MG63 (cell line): ENCODE measurements at places on chromosomes 2 and 18.
A peak's percentile ranks its signal among the peaks of the same experiment; 100 is the strongest.

DNA sequence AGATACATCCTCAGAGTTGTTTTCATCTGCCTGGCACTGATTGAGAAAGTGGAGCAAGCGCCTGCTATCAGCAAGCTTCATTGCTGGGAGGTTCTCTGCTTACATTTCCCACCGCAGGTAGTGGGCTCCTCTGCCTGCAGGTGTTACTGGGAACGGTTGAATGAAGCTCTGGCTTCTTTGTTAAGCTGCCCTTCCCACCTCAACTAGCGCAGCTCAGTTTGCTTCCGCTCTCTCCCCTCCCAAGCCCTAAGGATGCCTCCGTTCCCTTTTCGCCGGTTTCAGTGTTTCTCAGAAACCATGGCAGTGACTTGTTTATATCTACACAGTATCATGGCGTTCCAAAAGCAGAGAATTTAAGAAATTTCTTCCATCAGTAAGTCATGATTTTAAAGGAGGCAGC, 72.2 kb upstream of the B3GNT7 start:
- DNase-seq: no peak

DNA sequence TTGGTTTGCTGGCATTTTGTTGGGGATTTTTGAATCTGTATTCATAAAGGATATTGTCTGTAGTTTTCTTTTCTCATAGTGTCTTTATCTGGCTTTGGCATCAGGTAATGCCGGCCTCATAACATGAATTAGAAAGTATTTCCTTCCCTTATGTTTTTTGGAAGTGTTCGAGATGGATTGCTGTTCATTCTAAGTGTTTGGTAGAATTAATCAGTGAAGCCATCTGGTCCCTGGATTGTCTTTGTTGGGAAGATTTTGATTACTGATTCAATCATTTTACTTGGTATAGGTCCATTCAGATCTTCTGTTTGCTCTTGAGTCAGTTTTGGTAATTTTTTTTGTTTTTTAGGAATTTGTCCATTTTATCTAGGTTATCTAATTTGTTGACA, 22.3 kb downstream of the KIAA1328 start:
- DNase-seq: no peak

GRCh38 chr2:218852911-218853667, 6.5 kb upstream of the WNT6 start:
- peak; percentile 24 for DNase-seq

DNA sequence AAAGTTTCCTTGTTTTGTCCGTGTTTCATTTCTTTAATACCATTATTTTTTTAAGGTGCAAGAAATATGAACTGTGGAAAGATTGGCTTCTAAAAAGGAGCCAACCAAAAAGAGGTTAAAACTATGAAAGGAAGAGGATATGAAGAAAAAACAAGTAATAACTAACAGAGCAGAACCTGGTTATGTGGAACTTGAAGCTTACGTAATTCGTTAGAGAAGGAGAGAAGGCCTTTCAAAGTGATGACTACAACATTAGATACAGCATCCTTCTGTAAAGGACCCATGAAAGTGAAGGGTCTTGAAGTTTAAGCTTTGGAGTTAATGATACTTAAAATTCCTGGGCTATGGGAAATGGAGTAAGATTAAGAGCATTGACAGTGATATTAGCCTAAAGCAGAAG, 84.5 kb downstream of the ANKRD12 start:
- DNase-seq: no peak

- no peak for DNase-seq
These were observed 101.6 kb upstream of the TTN start for GRCh38 chr2:178908810-178909209.

GRCh38 chr2:111169268-111169667, 48.6 kb downstream of the BCL2L11 start:
- DNase-seq: no peak

- DNase-seq: no peak
These were observed 80.4 kb upstream of the CD226 start for GRCh38 chr18:70028084-70028483.

- DNase-seq: no peak
These were observed 71.5 kb downstream of the SLC4A3 start for GRCh38 chr2:219698748-219699439.

- DNase-seq: peak; percentile 50
These were observed 59.6 kb downstream of the LONRF2 start for GRCh38 chr2:100262555-100263320.

- DNase-seq: no peak
These were observed 818.1 kb downstream of the SLC4A3 start for GRCh38 chr2:220445429-220446105.

DNA sequence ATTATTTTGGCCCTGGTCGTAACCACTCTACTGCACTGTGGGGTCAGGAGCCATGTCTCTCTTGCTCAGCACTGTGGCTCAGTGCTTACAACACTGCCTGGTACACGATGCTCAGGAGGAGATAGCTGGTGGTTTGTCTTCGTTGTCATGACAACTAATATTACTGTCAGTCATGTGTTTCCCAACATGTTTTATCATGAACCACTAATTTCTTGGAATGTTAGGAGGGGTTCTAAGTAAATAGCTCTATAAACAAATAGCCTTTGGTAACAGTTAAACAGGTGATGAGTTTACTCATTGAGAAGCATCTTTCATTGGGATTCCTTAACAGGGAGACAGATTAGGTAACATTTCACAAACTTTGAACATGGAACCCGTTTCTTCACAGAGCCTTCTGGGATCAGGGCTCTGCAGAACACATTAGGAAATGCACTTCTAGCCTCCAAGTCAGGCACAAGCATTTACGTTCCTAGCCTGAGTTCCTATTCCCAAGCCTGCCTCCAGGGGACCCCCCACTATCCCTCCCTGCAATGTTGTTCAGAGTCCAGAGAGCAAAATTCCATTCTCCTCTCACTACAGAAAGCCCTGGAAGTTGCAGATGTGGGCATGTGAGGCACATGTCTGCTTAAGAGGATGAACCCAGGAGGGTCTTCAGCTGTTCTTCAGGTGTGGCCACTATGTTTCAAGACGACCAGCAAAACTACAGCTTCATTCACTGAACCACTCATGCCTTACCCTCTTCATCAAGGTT, 6.4 kb upstream of the RBM44 start:
- no peak for DNase-seq

DNA sequence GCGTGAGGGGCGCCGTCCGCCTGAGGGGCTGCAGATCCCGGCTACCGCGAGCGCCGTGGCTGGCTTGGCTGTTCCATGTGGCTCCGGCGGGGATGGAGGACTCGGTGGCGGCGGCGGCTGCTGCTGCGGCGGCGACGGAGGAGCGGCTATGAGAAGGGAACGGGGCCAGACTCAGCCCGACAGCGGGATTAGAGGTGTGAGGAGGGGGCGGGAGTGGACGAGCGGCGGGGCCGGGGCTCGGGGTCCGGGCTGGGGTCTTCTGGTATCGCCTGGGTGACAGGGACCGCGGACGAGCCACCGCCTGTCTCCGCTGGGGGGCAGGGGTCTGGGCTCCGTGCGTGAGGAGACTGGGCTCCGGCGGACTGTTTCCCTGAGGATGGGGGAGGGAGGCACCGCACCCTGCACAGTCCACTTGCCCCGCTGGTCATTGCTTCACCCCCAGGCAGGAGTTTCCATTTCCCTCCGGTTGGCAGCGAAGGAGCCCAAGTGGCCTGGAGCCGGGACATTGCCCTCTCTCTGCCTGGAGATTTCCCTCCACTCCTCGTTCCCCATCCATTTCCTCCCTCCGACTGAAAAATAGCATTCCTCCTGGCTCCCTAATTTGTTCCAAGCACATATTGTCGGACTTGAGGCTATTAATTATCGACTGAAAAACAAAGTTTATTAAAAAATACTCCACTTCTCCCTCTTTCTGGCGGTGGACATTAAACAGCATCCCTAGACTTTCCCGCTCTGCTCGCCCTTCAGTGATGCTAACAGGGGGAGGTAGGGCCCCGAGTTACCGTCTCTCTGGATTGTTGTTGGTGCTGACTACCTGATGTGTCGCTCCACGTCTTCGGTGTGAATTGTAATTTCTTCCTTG, 577 bp downstream of the EHBP1 start:
- DNase-seq: peak; percentile 68

- DNase-seq: no peak
These were observed 10.5 kb upstream of the LRATD1 start for GRCh38 chr2:14621906-14622549.

- no peak for DNase-seq
These were observed 36.1 kb downstream of the TET3 start for GRCh38 chr2:74020702-74021406.

DNA sequence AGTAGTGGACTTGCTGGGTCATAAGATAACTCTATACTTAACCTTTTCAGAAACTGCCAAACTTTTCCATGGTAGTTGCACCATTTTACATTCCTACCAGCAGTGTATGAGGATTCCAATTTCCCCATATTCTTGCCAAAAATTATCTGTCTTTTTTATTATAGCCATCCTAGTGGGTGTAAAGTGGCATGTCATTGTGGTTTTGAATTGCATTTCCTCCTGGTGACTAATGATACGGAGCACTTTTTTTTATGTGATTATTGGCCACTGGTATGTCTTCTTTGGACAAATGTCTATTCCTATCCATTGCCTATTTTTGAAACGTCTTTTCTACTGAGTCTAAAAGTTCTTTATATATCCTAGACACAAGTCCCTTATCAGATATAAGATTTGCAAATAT, 44.3 kb downstream of the CACNB4 start:
- no peak for DNase-seq

DNA sequence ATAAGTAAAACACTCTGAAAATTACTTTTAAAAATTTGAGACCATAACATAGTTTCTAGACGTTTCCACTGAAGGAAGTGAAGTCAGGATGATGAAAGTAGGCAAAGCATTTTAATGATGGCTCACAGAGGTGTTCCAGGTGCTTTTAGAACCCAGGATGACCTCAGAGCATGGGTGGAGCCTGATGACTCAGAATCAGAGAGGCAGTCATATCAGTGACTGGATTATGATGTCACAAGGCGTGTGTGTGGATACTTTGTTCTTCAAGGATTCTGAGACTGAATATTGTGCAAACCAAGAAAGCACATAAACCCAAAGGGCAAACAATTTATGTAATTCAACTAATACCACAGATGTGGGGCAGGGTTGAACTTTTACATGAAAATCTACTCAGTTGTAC, 208.0 kb upstream of the FBXO11 start:
- DNase-seq: peak; percentile 5

GRCh38 chr2:25938345-25938744, 44.0 kb downstream of the KIF3C start:
- no peak for DNase-seq

- DNase-seq: no peak
These were observed 152.4 kb downstream of the LRRC30 start for GRCh38 chr18:7383002-7383980.

GRCh38 chr2:42794271-42795046, 2.1 kb upstream of the HAAO start:
- no peak for DNase-seq

DNA sequence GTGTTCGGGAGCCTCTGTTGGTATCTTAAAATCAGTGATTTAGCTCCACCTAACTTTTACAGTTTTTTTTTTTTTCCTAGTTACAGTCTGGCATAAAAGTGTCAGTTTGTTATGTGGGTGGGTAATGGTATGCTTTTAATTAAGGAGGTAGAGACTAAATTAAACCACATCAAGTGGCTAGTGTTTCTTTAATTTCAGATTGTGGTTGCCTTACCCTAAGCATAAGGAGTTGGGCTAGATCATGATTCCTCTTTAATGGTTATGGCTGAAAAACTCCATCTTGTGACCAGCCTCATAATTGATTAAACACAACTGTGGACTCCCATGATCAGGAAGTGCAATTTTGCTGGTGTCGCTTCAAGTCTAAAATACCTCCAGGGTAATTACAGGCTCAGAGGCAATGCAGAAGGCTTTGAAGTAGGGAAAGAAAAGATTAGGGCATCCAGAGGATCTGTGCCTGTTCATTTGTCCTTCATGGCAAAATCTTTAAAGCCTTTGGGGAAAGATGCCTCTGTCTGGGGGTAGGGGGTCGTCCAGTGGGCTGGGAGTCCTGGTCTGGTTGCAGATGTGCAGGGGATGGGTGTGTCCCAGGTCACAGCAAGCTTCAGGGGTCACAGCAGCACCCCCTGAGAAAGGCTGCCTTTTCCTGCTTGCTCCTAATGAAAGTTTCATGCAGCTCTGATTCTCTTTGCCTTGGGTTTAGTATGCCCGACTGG, 579.2 kb downstream of the BCL11A start:
- no peak for DNase-seq

- DNase-seq: no peak
These were observed 358.6 kb upstream of the DLGAP1 start for GRCh38 chr18:4813708-4814107.

GRCh38 chr2:212912445-212913103, 238.8 kb downstream of the IKZF2 start:
- peak; percentile 83 for DNase-seq

GRCh38 chr2:158692372-158693103, 102.6 kb upstream of the DAPL1 start:
- no peak for DNase-seq

- no peak for DNase-seq
These were observed 226.2 kb upstream of the TNP1 start for GRCh38 chr2:217086038-217086522.

DNA sequence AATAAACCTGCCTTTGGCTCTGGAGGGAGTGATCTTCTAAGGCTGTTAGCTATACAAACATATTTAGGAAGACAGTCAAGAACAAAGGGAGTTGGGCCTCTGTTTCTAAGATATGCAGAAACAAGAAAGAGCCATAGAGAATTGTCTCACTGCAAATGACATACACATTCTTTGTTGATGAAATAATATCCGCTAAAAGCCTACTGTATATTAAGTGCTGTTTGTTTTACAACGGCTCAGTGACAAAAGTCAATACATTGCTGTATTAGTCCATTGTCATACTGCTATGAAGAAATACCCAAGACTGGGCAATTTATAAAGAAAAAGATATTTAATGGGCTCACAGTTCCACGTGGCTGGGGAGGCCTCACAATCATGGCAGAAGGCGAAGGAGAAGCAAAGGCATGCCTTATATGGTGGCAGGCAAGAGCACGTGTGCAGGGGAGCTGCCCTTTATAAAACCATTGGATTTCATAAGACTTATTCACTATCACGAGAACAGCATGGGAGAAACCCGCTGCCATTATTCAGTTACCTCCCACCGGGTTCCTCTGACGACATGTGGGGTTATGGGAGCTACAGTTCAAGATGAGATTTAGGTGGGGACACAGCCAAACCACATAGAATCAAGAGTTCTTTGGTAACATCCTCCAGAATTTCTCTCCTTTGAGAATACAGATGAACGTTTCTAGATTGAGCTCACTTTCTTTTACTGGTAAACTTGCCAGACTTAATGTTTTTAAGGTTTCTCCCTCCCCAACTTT, 157.8 kb downstream of the PIK3C3 start:
- no peak for DNase-seq

DNA sequence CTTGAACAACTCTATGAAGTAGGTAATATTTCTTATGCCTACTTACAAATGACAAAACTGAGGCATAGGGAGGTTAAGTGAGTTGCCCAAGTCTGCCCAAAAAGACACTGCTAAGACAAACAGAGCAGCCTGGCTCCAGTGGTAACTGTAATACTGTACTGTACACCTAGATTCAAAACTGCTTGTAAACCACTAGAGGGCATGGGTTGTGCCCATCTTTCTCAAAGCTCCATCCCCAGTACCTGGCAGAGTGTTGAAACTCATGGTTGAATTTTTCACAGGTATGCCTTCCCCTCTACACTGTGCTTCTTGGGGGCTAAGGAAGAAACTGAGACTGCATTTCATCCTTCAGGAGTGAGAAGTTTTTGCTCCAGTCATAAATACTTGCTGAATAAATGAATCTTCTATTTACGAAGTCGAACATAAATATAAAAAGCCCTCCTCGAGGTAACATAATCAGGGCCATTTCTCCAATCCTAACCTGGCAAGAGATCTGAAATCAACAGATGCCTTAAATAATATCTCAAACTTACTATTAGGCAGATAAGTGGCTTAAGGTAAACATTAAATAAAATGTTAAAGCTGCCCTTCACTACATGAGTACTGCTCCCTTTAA, 2.0 kb downstream of the PPP4R1 start:
- DNase-seq: peak; percentile 24

- DNase-seq: no peak
These were observed 64.5 kb downstream of the TWIST2 start for GRCh38 chr2:238912228-238912915.
